ENCODE measurements at places on chromosomes 2 and 18.

GRCh38 chr2:212949786-212950185 lies 201.6 kb downstream of the IKZF2 start:
- H3K4me3 ChIP-seq = no peak overlapping the region
- no peaks in the 10 kb centered on the region for H3K27me3 ChIP-seq
- no peaks in the 10 kb centered on the region for H3K36me3 ChIP-seq
- H3K4me1 ChIP-seq = no peaks in the 10 kb centered on the region
- H3K27ac ChIP-seq = no peak overlapping the region

DNA sequence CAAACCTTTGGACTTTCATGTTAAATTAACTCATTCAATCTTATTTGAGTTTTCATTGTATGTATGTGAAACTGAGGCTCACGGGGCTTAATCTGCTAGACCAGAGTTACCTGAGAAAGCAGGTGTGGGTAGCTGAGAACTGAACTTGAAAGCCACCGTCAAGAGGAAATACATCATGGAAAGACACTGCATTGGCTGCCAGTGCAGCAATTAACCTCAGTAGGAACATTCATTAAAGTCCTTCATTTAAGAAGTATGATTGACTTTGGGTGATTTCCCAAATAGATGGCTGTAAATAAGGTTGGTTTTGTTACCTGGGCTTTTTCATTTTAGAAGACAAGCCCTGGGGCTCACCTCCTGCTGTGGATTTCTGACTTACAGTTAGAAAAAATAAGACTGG lies 36.5 kb upstream of the MGAT5 start:
- DNase-seq = no peak
- peaks cover 17% of the 10 kb centered on the region for H3K4me1 ChIP-seq
- H3K27me3 ChIP-seq = no peaks in the 10 kb centered on the region
- no peaks in the 10 kb centered on the region for H3K36me3 ChIP-seq
- no peak overlapping the region for H3K27ac ChIP-seq

DNA sequence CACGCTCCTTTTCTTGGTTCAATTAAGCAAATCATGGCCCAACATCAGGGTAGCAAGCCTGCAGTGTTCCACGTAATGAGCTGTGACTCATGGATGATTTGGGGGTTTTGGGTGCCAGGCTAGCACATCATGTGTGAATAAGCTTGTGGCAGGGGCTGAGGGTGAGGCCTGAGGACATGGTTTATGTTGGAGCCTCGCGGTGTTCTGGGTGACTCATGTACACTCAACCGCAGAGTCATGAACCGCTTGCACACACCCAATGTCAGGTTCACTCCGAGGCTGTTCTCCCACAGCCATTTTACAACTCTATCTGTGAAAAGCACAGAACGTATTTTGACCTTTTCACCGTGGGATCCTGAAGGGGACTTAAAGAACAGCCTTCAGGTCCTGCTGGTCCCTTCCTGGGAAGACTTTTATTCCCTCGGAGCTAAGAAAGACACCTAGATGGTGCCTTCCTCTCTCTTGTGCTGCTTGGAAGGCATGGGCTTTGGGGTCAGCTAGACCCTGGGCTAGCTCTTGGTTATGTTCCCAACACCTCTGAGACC lies 139.9 kb upstream of the ZEB2 start:
- no peaks in the 10 kb centered on the region for H3K4me1 ChIP-seq
- DNase-seq = no peak
- no peak overlapping the region for H3K4me3 ChIP-seq
- no peaks in the 10 kb centered on the region for H3K27me3 ChIP-seq

DNA sequence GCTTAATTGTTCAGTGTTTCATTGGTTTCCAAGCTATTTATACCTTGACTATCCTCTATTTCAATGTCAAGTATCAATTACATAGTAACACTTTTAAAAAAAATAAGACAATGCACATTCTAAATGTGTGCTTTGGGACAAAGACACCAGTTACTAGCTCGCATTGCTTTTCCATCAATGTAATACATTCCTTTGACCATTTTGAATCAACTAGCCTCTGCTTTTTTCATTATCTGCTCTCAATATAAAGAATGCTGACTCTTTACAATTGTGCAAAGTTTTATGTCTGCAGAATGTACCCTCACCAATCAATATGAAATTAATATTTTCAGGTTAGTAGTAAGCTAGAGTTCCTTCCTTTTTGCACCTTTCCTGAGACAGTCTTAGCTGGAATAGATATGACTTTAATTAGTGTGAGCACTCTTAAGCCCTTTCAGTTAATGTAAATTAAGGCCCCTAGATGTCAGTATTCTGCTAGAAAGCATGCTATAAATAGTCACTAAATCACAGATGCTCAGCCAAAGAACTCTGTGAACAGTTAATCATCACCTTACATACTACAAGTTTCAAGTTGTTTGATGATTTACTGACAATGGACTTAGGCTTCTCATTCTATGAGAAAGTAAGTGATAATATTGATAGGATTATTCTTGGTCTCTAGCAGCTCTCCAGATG lies 413.6 kb downstream of the PTH2R start:
- H3K27ac ChIP-seq = no peak overlapping the region
- no peaks in the 10 kb centered on the region for H3K4me1 ChIP-seq
- no peak overlapping the region for H3K4me3 ChIP-seq
- DNase-seq = no peak

DNA sequence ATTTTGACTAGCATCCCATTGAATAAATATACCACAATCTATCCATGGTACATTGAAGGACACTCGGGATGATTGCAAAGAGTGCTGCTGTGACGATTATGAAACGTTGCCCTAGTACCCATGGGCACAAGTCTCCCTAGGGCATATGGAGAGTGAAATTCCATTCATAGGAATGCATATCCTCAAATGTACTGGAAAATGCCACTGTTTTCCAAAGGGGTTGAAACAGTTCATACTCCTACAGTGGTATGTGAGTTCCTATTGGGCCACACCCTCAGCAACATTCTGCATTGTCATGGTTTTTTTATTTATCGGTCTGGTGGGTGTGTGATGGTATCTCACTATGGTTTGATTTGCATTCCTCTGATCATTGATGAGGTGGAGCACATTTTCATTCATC lies 130.6 kb downstream of the TWIST2 start:
- no peaks in the 10 kb centered on the region for H3K4me1 ChIP-seq
- no peak overlapping the region for H3K27ac ChIP-seq
- H3K27me3 ChIP-seq = no peaks in the 10 kb centered on the region
- H3K36me3 ChIP-seq = no peaks in the 10 kb centered on the region

DNA sequence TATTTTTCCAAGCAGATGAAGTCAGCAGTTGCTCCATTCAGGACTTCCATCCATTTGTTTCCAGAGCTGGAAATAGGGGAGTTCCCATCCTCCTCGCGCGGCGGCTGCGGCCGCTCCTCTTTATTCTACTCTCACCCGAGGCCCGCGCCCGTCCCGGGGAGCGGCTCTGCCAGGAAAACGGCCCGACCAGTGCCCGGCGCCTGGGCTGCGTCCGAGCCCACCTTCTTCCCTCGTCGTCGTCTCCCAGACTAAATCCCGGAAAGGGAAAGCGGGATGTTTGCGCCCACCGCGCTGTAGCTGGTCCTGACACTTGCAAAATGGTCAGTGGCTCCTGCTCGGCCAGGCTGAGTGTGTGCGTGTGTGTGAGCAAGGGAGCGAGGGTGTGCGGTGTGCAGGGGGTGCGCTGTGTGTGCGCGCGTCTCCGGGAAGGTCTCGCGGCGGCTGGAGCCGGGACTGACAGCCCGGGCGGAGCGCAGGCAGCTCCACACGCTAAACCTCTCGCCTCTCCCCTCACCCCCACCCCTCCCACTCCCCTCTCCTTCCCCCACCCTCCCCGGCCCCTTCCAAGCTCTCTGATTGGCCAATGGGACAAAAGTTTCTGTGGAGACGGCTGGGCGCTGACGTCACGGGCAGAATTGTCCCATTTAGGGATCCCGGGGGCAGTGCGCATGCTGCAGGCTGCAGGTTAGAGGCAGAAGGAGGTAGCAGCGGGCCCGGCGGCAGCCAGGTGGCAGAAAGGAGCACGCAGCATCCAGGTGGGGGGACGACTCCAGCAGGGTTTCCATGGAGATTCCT lies at the start of gene NOL4:
TSS of gene NOL4 (minus strand) at position 491 of the 795 bp plus-strand sequence. CDS start 1,660 bp downstream, outside the sequence.
- peak within 1 kb of the TSS; percentile 73 for H3K4me3 ChIP-seq
- no peak within 1 kb of the TSS for H3K27ac ChIP-seq
- peaks cover 35% of the 10 kb centered on the region for H3K27me3 ChIP-seq
- H3K4me1 ChIP-seq = peaks cover 3% of the 10 kb centered on the region

GRCh38 chr2:100070078-100070477 lies 72.3 kb downstream of the AFF3 start:
- no peaks in the 10 kb centered on the region for H3K4me1 ChIP-seq
- DNase-seq = no peak
- H3K27ac ChIP-seq = no peak overlapping the region
- H3K4me3 ChIP-seq = no peak overlapping the region

DNA sequence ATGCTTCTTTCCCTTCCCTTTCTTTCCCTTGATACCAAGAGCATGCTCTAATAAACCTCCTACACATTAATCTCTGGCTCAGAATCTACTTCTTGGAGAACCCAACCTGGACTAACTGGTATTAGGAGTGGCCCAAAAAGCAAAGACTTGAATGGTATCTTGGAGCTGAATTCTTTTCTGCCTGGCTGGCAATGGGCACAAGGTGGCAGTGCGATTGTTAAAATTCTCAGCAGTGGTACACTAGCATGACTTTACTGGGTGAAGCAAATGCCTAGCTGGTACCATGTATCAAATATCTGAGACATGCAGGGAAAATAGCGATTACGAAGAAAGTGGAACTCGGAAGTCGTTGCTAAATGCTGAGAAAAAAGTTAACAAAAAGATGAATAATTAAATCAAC lies 376.1 kb downstream of the XIRP2 start:
- H3K4me1 ChIP-seq = no peaks in the 10 kb centered on the region
- no peak overlapping the region for H3K27ac ChIP-seq
- H3K4me3 ChIP-seq = no peak overlapping the region
- no peaks in the 10 kb centered on the region for H3K36me3 ChIP-seq
- no peaks in the 10 kb centered on the region for H3K27me3 ChIP-seq

GRCh38 chr2:15765686-15766302 lies 174.1 kb downstream of the DDX1 start:
- no peak overlapping the region for H3K4me3 ChIP-seq
- H3K36me3 ChIP-seq = no peaks in the 10 kb centered on the region
- H3K27ac ChIP-seq = no peak overlapping the region
- H3K4me1 ChIP-seq = peaks cover 7% of the 10 kb centered on the region

Measured in H1 (cell line).